ENCODE measurements at places on chromosomes 12 and 14.

GRCh38 chr14:105010891-105011291, 10.0 kb downstream of the CDCA4 start:
- DNase-seq, result no peak

- DNase-seq, result no peak
Measured at GRCh38 chr12:54196396-54196795, 7.6 kb upstream of the SMUG1 start.

- peak; percentile 24 for DNase-seq
Measured at GRCh38 chr14:68734231-68734732, 58.6 kb downstream of the ZFP36L1 start.

DNA sequence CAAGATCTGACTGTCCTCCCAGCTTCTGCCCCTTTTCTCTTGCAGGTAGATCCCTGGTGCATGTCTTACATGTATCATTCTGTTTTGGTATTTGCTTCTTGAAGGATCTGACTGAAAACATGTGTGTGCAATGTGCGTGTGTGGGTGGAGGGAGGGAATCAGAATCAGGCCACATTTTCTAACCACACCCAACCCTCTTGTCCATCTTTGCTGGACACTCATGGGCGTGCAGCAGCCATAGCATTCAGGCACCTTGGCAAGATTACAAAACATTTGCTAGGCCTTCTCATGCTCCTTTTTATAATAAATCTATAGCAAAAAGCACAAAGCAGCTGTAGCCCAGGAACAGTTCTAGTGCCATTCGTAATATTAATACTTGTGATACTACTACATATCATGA, 233.6 kb upstream of the E2F7 start:
- DNase-seq, result no peak

- no peak for DNase-seq
Measured at GRCh38 chr14:95545515-95546168, 10.8 kb downstream of the GLRX5 start.

DNA sequence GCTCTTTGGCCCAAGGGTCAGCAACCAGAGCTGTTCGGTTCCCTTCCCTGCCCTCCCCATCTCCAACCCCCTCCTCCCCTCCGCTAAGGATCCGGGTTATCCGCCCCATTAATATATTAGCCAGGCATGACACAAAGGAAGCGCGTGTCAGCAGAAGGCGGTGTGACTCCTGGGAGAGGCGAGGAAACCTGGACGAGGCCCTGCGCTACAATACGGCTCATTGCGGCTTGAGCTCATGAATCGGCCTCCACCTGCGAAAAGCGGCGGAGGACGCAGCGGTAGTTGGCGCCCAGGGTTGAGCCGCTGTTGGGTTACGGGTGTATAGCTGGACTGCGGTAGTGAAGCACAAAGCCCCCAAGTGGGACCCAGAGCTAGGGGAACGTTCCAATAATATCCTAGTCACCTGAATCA, 9.9 kb downstream of the FOXA1 start:
- DNase-seq, result no peak

DNA sequence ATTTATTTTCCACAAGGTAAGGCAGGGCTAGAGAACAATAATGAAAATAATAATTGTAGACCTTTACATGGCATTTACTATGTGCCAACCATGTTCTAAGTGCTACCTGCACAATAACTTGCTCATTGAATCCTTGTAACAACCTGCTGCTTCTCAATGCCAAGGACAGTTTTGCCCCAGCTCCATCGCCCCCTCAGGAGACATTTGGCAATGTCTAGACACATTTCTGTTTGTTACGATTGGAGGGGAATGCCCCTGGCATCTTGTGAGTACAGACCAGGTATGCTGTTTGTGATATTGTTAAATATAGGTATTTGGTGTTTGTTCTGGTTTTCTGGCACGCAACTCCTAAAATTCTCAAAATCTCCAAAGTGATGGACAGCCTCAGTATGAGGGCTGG, 8.1 kb upstream of the ATXN2 start:
- no peak for DNase-seq

- DNase-seq, result no peak
Measured at GRCh38 chr14:42047421-42048055, 440.9 kb downstream of the LRFN5 start.

- DNase-seq, result no peak
Measured at GRCh38 chr12:68462803-68463202, 130.6 kb upstream of the MDM1 start.

GRCh38 chr14:95527387-95528002, 7.4 kb upstream of the GLRX5 start:
- DNase-seq, result no peak

GRCh38 chr12:31749024-31749704, 20.3 kb upstream of the AMN1 start:
- peak; percentile 44 for DNase-seq

- DNase-seq, result no peak
Measured at GRCh38 chr14:76774821-76775694, 13.8 kb downstream of the VASH1 start.

Measured in T-helper 22 cell (primary cell).